ENCODE measurements at places on chromosomes 5 and 9.

- DNase-seq = no peak
Observed at GRCh38 chr5:44885903-44886302, 77.2 kb downstream of the MRPS30 start.

DNA sequence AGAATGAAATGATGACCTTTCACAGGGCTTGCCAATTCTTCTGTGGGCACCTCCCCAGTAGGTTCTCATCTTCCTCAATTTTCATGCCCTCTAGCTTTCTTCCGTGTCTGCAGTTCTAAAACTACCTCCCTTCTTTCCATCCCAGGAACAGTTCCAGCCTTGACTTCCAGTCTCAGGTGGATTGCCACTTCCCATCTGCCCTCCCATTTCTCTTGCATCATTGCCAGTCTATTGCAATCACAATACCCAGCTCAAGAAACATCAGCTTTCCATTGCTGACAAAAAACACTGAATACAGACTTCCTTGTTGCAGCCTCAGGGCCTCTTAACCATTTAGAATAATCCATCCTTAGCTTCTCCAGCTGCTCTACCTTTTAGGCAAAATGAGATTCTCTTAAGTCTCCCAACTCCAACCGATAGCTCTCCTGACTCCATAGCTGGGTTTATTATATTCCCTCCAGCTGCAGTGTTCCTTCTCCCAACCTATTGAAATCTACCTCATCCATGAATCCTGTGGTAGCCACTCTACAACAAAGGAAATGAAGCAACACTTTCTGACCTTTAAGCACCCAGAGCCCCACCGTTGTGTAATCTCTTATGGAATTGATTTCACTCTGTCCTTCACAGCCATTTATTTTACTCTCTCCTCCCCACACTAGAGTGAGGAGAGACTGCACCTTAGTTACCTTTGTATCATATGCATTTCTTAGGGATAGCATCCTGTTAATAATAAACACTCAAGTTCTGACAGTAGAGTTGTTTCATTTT lies 75.6 kb upstream of the PCA3 start:
- DNase-seq = no peak

DNA sequence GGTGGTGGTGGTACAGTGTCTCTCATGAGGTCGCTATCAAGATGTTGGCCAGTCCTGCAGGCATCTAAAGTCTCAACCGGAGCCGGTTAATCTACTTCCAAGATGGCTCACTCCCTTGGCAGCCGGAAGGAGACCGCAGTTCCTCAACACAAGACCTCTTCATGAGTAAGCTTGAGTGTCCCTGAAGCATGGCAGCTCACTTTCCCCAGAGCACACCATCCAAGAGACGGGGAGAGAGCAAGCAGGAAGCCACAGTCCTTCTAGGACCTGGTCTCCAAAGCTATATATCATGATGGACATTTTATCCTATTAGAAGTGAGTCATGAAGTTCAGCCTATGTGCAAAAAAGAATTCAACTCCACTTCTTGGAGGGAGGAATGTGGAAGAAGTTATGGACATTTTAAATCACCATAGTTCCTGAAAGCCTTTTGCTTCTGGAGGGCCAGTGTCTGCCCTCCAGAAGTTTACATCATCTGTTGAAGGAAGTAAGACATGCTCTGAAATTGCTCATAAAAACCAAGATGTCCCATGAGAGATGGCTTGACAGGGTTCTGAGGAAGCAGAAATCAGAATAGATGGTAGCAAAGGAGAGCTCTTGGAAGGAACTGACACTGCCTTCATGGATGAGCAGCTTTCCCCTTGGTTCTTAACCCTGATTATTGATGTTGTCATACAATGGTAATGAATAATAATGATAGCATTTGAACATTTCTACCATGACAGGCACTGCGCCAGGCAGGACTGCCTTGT lies 21.3 kb downstream of the GALNT10 start:
- no peak for DNase-seq

- DNase-seq = no peak
Observed at GRCh38 chr9:5614192-5614591, 14.7 kb upstream of the RIC1 start.

DNA sequence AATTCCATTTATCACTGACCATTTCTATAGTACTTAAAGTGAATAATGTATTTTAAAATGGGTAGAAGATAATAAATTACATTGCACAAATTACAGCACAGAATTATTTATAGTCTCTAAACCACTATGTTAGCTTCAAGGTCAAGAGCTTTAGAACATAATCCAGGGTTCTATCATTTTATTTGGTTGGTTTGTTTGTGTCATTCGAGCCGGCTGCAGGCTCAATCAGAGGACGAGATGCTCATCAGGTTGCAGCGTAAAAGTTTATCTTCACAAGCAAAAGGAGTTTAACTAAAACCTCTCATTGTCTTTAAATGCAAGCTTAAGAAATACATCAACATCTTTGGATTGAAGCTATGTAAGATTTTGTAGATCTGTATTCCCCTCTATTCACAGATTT lies 523.8 kb downstream of the EFNA5 start:
- DNase-seq = no peak

- no peak for DNase-seq
Observed at GRCh38 chr9:36093384-36093783, 43.1 kb upstream of the GLIPR2 start.

DNA sequence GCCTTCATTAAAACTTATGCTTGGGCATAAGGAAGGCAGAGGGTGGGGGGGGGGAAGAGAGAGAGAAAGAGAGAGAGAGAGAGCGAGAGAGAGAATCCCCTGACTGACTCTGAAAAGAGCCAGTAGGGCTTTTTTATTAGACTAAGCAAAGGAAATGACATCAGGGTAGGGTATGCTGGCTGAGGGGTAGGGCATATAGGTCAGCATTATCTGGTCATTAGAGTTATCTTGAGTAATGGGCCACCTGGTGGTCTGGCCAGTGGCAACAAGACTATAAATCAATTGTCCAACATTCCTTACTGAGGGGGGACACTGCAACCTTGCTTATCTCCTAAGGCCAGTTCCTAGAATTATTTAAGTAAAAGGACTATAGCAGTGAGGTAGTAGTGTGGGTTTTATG lies 67.2 kb downstream of the TSSK1B start:
- no peak for DNase-seq

- no peak for DNase-seq
Observed at GRCh38 chr5:179113945-179114641, 53.9 kb downstream of the ZNF354C start.

DNA sequence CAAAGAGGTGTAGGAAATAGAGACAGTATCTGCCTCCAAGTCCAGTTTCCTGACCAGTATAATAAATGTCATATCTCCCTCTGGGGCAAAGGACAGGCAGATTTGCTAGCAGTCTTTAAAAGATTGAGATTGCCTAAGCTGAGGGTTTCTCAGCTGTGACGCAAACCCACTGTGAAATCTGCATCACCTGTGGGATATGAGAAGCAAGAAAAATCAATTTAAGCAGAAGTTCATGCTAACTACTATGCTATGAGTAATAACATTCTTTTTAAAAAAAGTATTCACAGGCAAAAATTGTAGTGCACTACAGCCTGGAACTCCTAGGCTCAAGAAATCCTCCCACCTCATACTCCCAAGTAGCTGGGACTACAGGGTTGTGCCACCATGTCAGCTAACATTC lies 168.1 kb upstream of the POC5 start:
- no peak for DNase-seq

DNA sequence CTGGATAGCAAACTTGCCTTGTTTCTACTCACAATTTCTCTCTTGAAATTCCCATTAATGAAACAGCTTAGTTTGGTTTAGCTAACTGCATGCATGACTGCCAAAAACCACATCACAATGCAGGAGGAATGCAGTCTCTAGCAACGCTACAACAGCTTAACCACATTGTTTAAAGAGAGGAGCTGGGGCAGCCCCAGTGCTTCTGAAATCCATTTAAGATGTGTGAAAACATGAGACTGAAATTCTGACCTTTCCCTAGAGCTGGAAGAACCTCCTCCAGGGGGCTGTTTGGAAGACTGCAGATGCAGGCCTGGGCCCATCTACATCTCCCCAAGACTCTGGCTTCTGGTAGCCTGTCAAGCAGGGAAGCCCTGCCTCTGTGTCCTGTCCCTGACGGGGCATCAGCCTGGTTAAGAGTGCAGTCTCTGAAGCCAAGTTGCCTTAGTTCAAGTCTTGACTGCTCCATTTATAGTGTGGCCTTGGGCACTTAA lies 157.1 kb downstream of the ZNF462 start:
- DNase-seq = no peak

DNA sequence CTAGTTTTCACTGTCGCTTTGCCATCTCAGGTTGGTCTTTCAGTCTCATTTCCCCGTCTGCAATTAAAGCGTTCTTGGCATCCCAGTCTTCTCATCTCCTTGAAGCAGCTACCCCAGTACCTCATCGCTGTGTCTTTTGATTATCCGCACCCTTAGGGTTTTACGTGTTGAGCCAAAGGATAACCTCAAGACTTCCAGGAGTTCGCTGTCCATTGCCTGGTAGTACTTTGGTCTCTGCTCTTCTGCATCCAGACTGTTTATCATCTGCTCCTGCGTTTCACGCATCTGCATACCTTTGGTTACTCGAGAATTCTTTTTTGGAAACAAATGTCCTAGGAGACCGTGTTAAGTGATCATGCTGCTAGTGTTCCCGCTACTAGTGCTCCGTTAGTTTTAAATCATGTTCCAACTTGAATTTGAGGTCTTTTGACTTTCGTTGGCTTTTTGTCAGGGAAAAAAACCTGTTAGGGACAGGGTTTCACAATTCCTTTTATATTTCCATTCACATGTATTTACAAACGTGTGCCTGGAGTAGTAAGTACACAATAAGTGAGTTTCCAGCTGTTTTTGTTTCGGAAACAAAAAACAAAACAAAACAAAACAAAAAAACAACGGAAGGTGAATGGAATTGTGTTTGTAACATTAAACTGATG lies 888 bp downstream of the RABGAP1 start:
- DNase-seq = no peak

- DNase-seq = no peak
Observed at GRCh38 chr5:82673057-82673809, 395.1 kb upstream of the RPS23 start.

- DNase-seq = no peak
Observed at GRCh38 chr5:41157272-41157894, 55.9 kb downstream of the C6 start.

DNA sequence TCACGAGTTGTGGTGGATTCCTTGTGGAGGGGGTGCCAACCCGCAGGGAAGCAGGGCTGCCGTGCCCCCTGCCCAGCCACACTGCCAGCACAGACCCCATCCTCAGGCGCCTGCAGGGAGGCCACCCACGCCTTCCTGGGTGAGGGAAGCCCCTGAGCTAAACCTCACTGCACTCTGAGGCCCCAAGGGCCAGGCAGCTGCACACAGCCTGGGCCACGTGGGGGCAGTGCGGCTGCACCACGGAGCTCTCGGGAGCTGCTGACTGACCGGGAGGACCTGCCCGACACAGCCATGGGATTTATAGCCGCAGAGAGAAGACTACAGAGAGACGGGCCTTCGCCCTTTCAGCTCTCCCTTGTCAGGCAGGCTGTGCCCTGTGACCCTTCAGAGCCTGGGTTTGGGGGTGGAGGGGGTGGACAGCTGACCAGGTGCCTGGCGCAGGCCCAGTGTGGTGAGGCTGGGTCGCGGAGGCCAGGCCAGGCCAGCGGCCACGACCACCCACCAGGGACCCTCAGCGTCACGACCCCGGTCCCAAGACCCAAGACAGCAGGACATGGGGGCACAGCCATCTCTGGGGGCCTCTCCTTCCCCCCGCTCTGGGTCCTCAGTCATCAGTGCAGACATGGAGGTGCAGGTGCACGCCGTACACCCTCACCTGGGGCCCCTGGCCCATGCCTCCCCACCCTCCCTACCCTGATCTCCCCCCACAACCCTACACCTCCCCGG lies 4.3 kb upstream of the AHRR start:
- DNase-seq = no peak

DNA sequence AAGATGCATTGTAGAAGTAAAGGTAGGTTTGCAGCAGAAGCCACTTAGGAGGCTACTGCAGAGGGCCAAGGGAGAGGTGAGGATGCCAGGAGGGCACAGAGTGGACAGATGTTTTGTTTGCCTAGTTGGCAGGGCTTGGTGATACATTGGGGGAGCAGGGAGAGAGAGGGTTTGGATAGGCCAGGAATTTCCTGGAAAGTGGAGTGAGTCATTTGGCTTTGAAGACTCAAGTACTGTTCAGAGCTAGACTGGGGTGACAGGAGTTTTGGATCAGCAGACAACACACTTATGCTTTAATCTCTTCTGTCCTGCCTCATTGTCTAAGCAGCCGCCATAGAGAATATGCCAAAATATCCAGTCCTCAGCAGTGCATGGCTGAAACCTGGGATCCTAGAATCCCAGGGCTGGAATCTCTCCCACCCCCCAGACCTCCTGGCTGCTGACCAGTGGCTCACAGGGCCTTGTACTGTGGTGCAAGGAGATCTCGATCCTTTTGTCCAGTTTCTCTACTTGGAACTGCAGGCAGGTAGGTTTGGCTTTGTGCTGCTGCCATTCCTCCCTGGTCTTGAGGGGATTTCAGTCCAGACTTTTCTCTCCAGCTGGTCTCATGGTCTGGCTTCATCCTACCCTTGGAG lies 11.0 kb downstream of the TMEM268 start:
- DNase-seq = no peak

DNA sequence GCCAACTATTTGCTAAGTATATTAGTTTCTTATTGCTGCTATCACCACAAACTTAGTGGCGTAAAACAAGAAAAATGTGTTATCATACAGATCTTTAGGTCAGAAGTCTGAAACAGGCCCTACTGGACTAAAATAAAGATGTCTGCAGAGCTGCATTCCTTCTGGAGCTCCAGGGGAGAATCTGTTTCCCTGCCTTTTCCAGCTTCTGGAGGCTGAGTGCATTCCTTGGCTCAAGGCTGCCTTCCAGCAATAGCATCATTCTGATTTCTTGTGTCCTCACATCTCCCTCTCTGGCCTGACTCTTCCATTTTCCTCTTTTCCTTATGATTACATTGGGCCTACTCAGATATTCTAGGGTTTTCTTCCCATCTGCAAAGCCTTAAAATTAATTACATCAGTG lies 15.9 kb downstream of the MAN2A1 start:
- DNase-seq = no peak

GRCh38 chr5:1294835-1295649 lies at the start of gene TERT:
TERT (minus strand) TSS chr5:1295068; CDS start chr5:1294989, 79 bp downstream.
- peak; percentile 86 for DNase-seq

DNA sequence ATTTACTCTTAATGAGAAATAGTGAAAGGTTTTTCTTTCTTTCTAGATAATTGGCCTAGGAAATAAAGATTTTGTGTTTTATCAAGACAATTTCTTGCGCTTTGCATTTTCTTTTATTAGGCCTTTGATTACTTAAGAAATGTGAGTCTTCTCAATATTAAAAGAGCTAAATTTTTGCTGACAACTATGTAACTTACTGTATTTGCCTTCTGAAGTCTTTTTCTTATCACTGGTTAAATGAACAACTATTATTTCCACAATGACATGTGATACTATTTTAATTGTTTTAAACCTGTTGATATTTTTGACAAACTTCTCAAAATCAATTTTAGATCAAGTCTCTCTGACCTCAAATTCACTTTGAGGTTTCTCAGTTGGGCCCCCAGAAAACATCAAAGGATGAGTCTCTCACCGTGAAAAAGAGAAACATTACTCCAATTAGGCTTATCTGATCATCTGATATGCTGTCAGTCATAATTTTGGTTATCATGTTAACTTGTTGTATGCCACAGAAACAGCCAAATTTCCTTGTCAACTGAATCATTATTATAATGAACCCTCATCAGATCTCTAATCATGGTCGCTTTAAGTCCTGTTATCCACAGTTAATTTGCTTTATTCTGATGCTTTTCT lies 48.8 kb downstream of the RAPGEF1 start:
- DNase-seq = no peak

- no peak for DNase-seq
Observed at GRCh38 chr5:88813244-88813643, 69.7 kb downstream of the MEF2C start.
